NCI-H524 treated with DMSO at 0.1 percent for 48 hours (cell line): ENCODE measurements at places on chromosomes 1 and 21.

DNA sequence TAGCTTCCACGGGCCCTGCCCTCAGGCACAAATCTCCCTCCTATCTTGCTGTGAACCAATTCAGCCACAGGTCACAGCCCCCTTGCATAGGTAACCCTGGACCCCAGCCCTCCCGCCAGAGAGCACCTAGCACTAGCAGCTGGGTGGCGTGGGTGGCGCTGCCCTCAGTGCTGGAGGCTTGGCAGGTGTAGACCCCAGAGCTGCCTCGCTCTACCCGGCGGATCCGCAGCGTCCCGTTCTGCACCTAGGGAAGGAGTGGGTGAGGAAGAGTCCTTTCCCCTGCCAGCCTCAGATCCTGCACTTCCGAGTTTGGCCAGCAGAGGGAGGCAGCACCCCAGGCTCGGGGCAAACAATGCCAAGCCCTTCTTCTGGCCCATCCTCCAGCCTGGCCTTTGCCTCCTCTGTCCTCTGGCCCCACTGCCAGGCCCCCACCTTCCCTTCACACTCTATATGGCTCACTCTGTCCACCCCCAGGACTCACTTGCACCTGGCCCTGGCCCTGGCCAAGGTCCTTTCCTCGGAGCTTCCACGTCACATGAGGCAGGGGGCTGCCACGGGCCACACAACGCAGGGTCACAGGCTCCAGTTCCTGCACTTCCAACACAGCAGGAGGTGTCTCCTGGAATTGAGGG, 9.0 kb downstream of the IGSF9 start:
- no peak for DNase-seq

- no peak for DNase-seq
These were observed 85.9 kb downstream of the ROR1 start for GRCh38 chr1:63859480-63860275.

- DNase-seq, result no peak
These were observed 56.9 kb downstream of the KIF1B start for GRCh38 chr1:10267319-10267718.

DNA sequence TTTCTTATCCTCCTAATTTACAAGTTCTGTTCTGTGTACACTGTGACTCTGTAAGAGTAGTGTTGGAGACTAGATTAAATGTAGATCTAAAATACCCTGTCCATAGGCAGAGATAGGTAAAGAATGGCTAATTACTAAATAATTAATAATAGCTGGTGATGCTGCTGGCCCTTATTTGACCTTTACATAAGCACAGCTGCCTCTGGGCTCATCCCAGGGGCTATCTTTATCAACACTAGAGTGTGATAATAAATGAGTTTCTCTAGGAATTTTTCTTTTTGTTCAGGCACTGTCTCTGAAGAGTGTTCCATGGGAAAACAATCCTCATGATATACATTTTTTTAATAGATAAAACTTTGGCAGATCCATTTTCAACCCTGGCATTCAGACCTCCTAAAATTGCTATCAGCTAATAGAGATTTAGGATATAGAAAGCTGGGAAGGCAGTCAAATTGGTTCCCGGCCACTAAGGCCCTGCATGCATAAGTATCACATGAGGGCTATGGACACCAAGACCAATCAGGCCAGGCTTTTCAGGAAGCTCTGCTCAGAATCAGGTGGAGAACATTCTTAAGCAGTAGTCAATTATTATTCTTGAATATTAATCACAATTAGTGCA, 107.2 kb downstream of the ROR1 start:
- no peak for DNase-seq

DNA sequence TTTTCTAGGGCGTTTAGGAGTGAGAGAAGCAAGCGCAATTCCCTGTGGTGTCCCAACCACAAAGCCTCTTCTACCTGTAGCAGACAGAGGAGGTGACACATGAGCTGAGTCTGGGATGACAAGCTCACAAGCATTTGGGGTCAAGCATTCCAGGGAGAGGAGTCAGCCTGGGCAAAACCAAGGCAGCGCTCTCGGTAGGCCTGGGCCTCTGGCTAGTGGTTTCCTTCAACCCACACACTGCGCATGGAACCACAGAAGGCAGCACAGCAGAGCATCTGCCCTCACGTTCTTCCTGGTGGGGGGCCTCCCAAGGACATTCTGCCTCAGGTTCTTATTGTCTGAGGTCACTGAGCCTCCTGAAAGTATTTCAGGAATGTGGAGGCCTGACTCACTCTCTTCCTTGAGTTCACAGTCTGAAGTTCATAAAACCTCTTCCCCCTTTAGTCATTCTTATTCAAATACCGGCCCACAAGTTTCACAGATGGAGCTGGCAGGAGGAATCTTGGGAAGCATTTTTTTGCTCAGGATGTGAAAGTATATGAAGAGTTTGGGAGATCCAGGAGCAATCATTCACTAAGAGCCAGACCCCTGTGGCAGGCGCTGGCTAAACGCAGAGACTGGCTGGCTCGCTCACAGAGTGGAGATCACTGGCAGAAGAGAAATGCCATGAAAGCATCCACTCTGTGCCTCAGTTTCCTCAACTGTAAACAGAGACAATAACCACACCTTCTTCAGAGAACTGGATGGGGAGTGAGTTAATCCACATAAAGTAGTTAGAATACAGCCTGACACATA, 26.8 kb downstream of the CCN1 start:
- DNase-seq, result no peak

- no peak for DNase-seq
These were observed 84.4 kb downstream of the NIBAN1 start for GRCh38 chr1:184889902-184890301.
